ENCODE measurements at places on chromosomes 7 and 10.

GRCh38 chr7:261341-262250, 28.4 kb upstream of the FOXL3 start:
- no peak for DNase-seq

GRCh38 chr10:100775386-100775785, 30.0 kb downstream of the PAX2 start:
- no peak for DNase-seq

- DNase-seq = no peak
These were observed 1.4 kb upstream of the CREB5 start for GRCh38 chr7:28410628-28411531.

DNA sequence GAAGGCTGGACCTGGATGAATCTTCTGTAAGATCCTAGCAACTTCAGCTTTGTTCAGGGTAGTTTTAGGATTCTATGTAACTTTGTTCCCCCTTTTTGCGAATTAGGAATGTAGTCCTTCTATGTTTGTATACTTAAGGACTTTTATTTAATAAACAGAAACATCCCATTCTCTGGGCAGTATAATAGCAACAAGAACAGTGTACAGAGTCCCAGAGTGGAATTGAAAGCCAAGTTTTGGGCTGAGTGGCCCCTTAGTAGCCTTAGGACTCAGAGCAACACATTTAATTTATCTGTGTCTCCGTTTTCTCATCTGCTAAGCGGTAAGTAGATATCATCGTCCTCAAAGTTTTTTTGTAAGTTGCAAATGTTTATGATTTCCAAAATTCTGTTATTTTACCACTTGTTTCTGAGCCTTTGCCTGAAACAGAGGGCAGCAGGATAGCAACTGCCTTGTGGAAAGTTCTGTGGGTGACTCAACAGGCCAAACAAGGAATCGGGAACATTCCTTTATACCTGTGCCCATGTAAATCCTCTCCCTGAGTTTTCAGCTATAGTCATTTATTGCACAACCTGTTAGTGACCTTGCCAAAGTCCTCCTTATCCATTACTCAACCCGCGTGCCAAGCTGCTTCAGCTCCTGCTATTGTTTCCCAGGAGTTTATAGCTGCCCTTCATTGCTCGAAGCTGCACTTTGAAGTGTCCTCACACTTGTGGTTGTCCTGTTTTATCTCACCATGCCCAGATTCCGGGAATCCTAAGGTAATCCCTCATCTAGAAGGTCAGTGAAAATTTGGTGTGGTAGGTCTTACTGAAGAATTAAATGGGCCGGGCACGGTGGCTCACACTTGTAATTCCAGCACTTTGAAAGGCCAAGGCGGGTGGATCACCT, 199.1 kb upstream of the AHR start:
- no peak for DNase-seq

- DNase-seq = no peak
These were observed 76.7 kb downstream of the ETV1 start for GRCh38 chr7:13912715-13913278.

GRCh38 chr7:112654322-112655216, 135.6 kb downstream of the TMEM168 start:
- no peak for DNase-seq

DNA sequence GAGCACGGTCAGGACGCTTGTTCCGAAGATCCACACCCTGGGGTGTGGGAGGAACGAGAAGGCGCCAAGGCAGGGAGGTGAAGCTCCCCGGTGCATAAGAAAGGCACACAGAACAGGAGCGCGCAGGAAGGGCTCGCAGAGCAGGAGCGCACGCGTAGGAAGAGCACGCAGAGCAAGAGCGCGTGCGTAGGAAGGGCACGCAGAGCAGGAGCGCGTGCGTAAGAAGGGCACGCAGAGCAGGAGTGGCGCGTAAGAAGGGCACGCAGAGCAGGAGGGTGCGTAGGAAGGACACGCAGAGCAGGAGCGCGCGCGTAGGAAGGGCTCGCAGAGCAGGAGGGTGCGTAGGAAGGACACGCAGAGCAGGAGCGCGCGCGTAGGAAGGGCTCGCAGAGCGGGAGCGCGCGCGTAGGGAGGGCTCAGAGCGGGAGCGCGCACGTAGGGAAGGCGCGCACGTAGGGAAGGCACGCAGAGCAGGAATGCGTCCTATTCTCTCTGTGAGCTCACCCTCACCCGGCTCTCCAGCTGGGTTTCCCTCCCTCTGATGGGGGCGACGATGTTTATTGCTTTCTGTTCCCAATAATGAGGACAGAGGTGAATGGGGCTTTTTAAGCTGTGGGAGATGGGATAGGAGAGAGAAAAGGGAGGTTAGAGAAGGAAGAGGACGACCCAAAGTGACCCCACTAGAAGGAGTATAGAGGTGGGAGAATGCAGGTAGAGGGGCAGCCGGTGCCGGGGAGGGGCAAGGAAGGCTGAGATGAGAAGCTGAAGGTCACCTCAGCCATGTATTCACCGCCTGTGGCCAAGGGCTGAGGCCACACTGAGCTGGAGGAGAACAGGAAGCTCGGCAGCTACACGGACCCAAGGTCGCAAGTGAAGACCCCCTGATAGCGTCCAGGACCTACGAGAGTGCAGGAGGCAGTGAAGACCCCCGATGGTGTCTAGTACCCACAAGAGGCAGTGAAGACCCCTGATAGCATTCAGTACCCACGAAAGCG, 423.2 kb downstream of the PTPRN2 start:
- DNase-seq = no peak

- no peak for DNase-seq
These were observed 1186.5 kb downstream of the TYW1 start for GRCh38 chr7:68183176-68183575.

GRCh38 chr7:94466516-94466915, 43.1 kb upstream of the CASD1 start:
- no peak for DNase-seq

GRCh38 chr7:151085329-151085690, 965 bp upstream of the AGAP3 start:
- no peak for DNase-seq

DNA sequence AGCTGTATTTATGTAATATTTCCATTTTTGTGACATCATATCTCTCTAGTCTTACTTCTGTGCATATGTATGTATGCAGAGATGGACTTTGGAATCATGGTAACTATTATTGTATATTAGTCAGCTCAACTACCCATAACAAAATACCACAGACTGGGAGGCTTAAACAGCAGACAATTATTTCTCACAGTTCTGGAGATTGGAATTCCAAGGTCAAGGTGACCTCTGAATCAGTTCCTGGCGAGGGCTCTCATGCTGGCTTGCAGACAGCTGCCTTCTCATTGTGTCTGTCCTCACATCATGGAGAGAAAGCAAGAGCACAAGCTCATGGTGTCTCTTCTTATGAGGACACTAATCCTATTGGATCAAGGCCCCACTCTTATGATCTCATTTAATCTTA, 79.1 kb downstream of the RAMP3 start:
- no peak for DNase-seq

- DNase-seq = no peak
These were observed 57.2 kb downstream of the SUGCT start for GRCh38 chr7:40192036-40192435.

GRCh38 chr10:1739751-1740150, 2.4 kb upstream of the ADARB2 start:
- no peak for DNase-seq

- no peak for DNase-seq
These were observed 9.5 kb downstream of the PLXDC2 start for GRCh38 chr10:19825700-19826099.

- DNase-seq = no peak
These were observed 8.9 kb downstream of the GLI3 start for GRCh38 chr7:42227936-42228591.

- DNase-seq = no peak
These were observed 88.4 kb upstream of the PPIF start for GRCh38 chr10:79258894-79259293.

DNA sequence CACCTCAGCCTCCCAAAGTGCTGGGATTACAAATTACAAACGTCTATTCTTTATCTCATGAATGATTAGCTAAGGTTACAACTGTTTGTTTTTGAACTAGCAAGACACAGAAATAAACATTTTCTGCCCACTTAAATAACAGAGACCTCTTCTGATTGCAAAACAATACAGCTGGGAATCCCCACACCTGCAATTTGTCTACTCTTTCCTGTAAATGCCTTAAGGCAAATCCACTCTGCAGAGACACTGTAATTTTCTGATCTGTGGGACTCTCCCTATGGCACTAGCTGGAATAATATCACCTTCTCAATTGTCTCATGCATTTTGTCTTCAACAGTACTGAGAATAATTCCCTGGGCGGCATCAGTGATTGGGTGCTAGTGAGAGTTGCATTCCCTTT, 149.3 kb upstream of the FAM3C start:
- DNase-seq = no peak

DNA sequence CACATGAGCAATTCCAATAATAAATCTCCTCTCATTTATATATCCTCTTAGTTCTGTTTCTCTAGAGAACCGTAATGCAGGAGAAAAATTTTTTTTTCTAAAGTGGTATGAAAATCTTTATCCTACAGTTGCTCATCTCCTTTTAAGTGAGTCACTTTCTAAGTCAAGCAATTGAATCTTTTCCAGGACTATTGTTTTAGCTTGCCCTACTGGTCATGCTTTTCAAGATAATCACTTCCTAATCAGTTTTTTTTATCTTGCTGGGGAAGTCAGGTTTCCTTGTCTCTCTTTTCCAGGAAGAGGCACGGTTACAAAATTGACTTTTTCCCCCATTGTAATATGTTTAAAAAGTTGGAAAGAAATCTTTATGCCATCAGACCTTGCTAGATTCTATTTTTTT, 44.0 kb downstream of the INPP5F start:
- no peak for DNase-seq

DNA sequence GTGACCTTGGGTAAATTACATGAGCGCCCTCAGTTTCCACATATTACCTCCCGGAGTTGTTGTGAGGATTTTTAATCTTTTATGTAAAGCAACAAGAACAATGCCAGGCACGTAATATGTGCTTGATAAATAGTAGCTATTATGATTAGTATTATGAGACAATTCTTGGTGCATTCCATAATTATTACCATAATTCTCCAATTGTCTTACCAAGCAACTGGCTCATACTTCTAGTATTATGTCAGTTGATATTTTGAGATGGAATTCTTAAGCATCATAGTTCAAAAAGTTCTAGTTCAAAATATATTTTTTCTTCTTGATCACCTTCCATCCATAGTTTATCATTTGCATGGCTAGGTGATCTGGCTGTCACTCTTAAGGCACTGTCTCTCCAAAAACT, 259.0 kb downstream of the BBS9 start:
- no peak for DNase-seq

DNA sequence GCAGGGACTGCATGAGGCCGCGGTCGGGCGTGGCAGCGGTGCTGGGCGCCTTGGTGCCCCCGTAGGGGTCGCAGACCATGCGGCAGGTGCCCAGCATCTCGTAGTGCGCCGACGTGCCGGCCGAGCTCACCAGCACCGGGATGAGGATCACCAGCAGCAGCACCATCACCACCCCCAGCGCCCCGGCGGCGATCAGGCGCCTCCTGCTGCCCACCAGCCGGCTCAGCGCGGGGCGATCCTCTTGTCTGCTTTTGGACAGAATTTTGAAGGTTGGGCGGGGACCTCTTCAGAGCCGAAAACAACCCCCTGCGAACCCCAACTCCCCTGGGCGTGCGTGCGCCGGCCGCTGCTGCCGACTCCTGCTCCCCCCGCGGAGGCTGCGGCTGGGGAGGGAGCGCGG, 779 bp downstream of the C1QL3 start:
- DNase-seq = no peak

- DNase-seq = no peak
These were observed 356.6 kb downstream of the PPP1R3A start for GRCh38 chr7:113562242-113562641.

- DNase-seq = no peak
These were observed 132.4 kb downstream of the DIP2C start for GRCh38 chr10:556971-557637.

DNA sequence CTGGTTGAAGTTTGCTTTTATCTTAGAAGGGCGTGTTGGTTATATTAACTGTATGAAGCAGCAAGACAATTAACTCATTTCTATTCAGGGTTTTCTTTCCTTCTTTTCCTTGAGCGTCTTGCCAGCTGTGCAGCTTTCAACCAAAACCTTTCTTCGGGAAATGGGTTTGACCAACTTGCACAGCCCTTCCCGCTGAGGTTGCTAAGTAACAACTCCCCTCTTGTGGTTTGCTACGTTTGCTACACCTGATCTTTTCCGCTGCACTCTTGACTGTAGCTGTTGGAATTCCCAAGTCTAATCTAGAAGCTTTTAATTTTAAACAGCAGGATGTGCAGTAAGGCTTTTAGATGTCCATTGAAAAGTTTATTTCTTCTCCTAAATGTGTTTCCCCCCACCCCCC, 116.9 kb downstream of the CDCA7L start:
- no peak for DNase-seq

GRCh38 chr10:125265579-125265955, 105.2 kb upstream of the CTBP2 start:
- DNase-seq = no peak

- no peak for DNase-seq
These were observed 26.7 kb upstream of the CAMK1D start for GRCh38 chr10:12322583-12323131.

DNA sequence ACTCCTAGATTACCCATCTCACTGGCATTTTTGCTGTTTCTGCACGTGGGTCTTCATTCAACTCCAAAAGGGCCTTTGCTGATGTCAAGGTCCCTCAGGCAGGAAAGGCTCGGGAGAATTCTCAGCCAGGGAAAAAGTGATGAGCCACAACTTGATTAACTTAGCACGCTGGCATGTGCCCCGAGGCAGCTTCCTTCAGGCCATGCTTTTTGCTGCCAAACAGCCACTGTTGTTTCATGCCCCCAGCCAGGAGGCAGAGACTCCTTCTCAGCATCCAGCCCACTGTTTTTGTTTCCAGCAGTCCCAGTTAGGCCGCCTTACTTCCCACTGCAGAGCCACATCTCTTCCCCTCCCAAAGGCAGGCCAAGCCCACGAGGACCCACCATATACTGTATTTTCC, 266.5 kb upstream of the YAE1 start:
- no peak for DNase-seq

DNA sequence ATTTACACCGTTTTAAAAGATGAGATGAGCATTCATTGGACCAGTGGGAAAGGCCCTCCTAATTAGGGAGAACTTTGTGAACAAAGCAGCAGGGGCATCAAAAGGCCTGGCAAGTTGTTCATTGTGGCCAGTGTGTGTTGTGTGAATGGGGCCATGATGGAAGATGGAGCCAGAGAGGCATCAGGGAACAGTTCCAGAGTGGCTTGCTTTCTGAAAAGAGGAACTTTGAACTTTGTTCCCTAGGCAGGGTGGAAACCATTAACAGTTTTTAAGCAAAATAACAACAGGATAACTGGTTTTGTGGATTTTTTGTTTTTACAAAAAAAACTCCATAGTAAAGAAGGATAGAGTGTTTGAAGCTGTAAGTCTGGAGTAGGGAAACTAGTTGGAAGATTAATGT, 12.5 kb downstream of the SUV39H2 start:
- DNase-seq = no peak

Measured in bone marrow (tissue), 2 donors.